ENCODE measurements at places on chromosomes 2 and 18.

- no peak for DNase-seq
Measured at GRCh38 chr18:77762014-77762413, 512.4 kb downstream of the GALR1 start.

DNA sequence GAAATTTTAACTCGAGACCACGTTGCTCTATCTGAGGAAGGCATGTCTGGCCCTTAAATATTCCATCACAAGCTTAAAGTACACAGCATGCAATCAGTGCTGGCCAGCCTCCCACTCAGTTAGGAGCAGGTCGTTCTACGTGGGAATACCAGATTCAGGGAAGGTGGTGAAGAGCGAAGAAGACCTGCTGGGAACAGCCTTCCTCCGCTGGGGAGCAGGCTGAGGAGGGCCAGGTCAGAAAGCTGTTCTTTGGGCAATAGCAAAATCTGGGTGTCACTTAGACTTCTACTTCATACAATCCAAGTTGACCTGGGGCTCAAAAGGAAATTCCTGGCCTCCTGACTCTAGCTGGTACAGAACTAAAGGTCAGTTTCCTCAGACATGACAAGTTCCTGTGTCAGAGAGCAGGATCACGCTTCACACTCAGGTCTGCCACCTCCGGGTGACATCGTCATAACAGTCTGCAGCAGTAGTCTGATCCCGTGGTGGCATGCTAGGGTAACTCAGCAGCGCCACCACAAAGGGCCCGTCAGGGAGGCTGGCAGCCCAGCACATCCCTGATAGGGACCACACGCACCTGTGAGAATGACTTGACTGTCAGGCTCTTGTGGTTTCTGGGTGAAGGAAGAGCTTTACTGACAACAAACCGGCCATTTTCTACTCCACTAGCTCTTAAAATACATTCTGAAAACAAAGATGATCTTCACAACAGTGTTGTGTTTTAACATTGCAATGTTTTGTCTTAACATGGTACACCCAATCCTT is 35.2 kb upstream of the NAPG start:
- DNase-seq: peak; percentile 41

DNA sequence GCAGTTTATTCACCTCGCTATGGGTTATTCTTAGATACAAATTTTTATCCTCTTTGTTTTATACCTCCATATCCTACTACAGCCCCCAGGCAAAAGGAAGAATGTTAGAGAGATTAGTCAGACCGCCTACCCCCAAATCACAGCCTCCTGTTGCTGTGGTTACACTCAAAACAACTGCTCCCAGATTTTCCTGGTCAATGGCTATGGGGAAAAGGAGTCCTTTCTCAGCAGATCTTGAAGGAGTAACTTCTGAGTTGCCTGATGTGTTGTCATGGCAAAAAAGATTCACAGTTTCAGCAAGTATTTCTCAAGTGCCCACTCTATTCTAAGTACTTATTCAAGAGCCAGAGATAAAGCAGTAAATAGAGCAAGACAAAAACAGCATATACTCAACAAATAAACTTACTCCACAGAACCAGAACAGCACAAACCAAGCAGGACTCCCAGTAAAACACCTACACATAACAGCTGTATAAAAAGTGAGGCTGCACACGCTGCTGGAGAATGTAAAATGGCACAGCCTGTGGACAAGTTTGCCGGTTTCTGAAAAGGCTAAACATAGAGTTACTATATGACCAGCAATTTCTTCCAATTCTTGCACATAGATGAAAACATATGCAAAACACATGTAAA is 104.8 kb downstream of the NOL10 start:
- no peak for DNase-seq

- DNase-seq: no peak
Measured at GRCh38 chr2:210442878-210443277, 33.7 kb downstream of the LANCL1 start.

DNA sequence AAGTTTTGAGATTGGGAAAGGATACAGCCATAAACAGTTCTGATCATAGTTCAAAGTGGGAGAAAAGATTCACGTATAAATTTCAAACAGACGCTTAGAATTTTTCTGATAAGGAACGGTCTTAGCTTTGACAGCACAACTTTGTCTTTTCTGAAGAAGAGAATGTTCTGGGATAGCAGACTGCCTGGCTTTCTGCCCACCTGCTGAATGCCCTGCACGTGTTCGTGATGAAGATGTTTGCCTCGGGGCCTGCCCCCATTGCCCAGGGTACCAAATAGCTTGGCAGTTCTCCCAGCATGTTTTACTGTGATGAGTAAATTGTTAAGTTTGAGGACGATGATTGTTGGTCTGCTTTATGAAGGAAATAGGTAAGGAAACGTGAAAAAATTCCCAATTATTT is 4.6 kb downstream of the MRPL33 start:
- DNase-seq: no peak

- no peak for DNase-seq
Measured at GRCh38 chr2:10792001-10792634, 20.5 kb downstream of the PDIA6 start.

DNA sequence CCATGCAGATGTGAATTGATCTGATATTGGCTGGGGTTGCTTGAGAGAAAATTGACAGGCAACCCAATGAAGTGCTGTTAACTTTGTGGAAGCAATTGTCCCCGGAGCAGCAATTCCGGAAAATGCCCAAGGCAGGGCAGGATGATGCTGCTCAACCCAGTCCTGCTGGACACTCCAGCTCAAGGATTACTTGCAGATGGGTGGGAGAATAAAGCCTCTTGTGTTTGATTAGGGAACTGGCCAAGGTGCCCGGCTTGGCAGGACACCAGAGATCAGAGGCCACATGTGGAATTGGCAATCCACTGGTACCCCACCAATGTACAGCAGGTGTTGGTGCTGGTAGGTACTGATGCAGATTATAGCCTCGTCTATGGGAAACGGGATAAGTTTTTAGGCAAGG is 12.3 kb upstream of the C2orf42 start:
- DNase-seq: no peak

DNA sequence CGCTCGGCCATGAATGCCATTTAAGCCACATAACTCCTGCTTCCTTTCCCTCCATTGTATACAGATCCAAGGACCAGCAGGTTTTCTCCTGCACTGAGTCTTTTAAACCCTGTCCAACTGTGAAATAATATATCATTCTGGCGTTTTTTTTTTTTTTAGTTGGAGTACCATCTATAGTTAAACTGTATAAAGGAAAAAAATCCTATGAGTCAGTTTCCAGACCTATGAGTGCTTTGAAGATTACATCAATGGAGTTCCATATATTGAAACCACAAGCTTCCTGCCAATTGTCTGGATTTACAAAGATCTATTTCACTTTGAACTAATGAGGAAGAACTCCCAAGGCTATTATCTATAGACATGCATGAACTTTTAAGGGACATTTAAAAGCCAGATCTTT is 2.4 kb upstream of the MALT1 start:
- no peak for DNase-seq
